Left ventricle myocardium inferior (tissue), 1 donor: ENCODE measurements at places on chromosomes 3 and 15. TPM values are rescaled to one million over a fixed set of nuclear protein-coding genes. Genes with fewer than 3 reads are reported as not detected.

- no peak for DNase-seq
These were observed 10.1 kb downstream of the CSRNP1 start for GRCh38 chr3:39143051-39143885.

Gene INKA1
- 2.3 TPM for total RNA-seq

Gene PGBD4
- total RNA-seq, result 2.0 TPM

Gene NR2E3
- total RNA-seq, result not detected
